ENCODE measurements at places on chromosomes 4 and X.

GRCh38 chr4:27182211-27182610 lies 321.6 kb downstream of the STIM2 start:
- no peak for DNase-seq

GRCh38 chrX:42247241-42247640 lies 323.9 kb upstream of the CASK start:
- no peak for DNase-seq

DNA sequence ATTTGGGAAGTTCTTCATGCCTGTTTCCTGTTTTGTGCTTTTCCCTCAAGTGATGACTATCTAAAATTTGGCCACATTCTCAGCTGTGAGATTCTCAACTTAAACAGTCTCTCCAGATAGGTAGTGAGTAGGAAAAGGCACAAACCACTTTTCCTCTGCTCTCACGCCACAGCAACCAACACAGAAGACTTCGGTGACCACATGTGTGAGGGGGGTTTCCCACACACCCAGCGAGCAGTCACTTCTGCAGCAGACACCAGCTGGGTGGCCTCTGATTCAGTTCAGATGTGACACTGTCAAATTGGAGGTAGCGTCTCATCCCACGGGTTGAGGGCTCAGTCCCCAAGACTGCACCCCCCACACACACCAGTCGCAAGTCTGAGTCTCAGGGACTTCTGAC lies 25.1 kb upstream of the CLDN34 start:
- no peak for DNase-seq

- no peak for DNase-seq
Observed at GRCh38 chr4:102604222-102604940, 103.2 kb downstream of the NFKB1 start.

GRCh38 chr4:17968721-17969120 lies 52.8 kb downstream of the LCORL start:
- no peak for DNase-seq

DNA sequence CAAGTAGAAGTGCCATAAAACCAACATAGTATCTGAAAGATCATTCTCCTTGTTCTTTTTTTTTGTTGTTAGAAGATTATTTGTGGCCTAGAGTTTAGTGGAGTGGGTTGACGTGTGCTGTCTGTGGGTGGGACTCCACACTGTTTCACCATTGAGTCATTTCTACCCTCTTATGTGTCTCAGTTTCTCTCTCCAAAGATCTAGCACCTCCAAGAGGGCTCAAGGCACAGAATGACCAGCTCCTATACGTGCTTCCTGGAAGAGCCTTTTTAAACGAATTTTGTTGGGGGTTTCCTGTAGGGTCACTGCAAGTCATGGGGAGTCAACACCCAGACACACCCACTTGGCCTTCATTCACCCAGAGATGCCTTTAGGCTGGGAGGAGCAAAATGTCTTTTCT lies 150.1 kb downstream of the KLF8 start:
- no peak for DNase-seq

DNA sequence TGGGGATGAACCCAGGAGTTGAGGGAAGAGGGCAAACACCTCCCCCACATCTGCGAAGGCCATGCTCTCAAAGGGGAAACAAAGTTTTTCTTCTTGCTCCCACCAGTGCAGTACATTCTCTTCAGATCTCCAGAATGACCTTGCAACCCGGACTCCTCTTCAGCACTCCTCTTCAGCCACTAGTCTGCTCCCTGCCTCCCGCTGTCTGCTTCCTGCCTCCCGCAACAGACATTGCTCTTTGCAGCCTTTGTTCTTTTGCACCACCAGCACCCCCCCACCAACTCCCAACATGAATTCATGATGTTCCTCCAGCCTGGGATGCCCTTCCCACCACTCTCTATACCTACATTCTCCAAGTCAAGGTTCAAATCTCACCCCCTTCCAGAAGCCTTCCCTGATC lies 32.1 kb downstream of the UTP14A start:
- DNase-seq, result peak; percentile 60

DNA sequence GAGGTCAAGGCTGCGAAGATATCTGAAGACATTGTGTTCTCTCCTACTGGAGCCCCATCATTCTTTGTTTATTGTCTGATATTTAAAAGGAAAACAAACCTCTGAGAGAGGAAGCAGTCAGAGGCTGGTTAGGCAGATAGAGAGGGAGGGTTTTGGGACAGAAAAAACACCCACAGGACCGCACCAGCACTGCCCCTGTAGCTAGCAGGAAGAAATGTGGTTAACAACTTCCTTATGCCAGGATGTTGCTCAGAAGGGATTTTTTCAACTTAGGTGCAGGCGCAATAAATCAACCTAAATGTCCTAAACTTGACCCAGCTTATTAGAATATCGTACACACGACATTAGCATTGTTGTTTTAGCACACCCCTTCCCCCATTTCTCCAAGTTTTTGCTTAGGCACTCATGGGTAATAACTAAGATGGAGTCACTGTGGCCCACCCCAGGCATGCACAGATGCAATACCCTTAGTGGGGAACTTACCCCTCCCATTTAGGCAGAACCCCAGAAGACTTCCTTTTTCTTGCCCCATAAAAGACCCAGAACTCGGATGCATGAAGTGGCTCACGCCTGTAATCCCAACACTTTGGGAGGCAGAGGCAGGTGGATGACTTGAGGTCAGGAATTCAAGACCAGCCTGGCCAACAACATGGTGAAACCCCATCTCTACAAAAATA lies 2.8 kb upstream of the ZNF718 start:
- no peak for DNase-seq

- no peak for DNase-seq
Observed at GRCh38 chr4:1793496-1793840, 375 bp downstream of the FGFR3 start.

Measured in testis (tissue), 5 donors.